Esophagus squamous epithelium (tissue), 5 donors: ENCODE measurements at places on chromosomes 7 and 10.
A peak's percentile ranks its signal among the peaks of the same experiment; 100 is the strongest.

DNA sequence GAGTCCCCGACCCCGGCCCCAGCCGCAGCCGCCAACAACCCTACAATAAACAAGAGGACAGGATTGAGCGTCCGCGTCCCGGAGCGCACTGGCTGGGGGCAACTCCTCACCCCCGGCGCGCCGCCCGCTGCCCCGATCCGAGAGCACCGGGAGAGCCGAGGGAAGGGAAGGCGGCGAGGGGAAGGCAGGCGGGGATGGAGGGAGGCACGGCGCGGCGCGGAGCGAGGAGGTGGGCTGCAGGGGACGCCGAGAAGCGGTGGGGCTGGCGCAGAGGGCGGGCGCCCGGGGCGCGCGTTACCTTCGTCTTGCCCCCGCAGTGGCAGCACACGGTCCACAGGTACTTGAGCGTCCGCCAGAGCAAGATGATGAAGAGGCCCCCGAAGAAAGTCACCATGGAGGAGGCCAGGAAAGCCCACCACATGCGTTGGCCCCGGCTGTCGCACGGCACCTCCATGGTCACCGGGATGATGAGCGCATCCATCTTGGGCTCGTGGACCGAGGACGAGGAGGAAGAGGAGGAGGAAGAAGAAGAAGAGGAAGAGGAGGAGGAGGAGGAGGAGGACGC, 559 bp downstream of the KCNMA1 start:
- DNase-seq, result no peak

GRCh38 chr7:2764621-2765020, 76.6 kb downstream of the AMZ1 start:
- no peak for DNase-seq

DNA sequence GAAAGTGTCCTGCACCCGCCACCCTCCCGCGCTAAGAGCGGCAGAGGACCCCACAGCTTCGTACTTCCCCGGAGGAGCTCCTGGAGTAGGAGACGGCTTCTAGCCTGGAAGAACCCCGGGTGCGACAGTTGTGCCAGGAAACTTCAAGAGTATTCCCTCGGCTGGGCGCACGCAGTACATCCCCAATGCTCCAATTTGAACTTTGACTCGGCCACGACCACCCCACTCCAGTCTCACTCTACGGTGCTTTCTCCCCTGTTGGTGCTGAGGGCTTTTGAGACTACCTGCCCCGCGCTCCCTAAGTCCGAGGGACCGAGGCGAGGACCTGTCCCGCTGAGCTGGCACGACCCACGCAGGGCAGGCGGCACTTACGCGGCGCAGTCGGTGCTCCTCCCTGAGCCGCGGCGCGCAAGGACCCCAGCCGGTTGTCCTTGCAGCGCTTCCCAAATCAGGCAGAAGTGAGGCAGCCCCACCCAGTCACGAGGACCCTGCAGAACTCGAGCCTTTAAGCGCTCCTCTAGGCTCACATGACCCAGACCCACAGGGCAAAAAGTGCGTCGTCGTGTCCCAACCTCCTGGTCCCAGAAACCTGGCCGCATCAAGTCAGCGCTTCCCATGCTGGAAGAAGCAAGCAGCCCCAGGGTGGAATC, at the start of gene CPVL:
Gene CPVL, minus strand, starts transcription at position 481 of the 650 bp plus-strand sequence. CDS start 25,476 bp downstream, outside the sequence.
- no peak for DNase-seq

DNA sequence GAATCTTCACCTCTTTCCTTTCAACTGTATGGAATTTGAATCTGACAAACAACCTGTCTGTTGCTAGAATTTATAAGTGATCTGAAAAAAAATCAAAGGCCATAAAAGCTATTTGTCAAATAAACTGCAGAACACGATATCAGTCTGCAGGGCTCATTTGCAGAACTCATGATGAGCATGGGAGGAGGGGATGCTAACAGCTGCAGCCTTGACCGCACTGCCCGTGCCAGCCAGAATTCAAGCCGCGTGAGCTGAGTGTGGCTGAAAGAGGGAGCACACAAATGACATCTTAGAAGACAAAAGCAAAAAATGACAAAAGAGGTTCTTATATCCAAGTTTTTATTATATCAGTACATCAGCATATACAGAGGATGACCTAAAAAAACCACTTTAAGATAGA, 15.7 kb downstream of the LRRTM3 start:
- DNase-seq, result no peak

GRCh38 chr10:17115683-17116082, 13.9 kb downstream of the CUBN start:
- no peak for DNase-seq

DNA sequence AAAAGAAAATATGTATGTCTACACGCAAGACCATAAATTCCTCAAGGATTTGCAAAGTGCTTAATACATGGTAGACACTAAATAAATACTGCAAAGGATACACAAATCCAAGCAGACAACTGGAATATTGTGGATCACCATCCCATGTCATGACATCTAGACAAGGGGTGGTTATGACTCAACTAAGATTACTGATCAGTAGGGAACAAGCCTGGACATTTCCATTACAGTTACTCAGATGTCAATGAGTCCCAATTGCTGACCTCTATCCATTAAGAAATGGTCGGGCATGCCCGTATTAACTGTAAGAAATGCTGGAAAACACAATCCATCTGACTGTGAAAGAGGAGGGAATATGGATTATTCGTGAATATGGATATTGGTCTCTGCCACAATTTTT, 27.6 kb upstream of the RUFY2 start:
- DNase-seq, result no peak

DNA sequence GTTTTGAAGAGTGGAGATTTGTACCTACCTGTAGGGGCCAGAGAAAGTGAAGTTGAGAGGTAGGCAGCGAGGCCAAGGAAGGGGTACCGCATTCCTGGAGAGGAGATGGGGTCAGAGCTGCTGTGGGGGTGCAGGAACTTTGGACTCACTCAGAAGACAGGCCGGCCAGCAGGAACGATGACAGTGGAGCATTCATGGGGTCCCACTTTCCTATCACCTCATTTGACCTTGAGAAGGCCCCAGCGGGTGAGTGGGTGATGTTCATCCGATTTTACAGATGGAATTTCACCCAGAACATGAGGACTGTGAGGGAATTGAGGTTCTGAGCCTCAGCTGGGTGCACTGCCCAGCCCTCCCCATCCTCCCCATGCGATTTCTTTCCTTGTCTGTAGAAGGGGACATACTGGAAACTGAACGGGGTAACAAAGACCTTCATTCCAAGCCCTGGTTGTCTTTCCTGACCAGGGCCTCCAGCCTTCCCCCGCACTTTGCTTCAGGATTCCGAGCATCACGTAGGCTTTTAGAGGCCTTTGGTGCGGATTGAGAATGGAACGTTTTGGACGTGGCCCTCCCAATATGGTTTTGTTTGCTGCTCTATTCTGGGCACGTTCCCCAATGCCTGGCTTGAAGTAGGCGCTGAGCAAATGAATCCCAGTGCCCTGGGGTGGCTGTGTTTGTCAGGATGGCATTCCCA, 87.3 kb downstream of the ADCY1 start:
- DNase-seq, result no peak

- DNase-seq, result no peak
Measured at GRCh38 chr7:38796626-38797501, 112.1 kb downstream of the VPS41 start.

DNA sequence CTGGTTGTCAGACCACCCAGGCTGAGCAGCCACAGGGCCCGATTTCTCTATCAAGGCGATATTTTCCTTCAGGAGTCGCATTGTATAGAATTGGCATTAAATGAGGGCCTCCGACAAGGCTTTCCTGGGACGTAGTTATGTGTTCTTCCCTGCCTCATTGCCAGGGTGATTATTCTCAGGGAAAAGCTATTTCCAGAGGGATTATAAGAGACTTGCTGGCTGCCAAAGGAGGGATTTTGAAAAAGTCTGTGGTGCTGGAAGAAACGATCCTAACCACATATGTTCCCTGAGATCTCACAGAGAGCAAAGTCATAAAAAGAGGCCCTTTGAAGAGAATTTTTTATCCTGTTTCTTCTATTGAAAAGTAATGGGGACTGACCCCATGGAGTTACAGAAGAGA, 27.7 kb upstream of the SDHAF3 start:
- DNase-seq, result no peak

- DNase-seq, result no peak
Measured at GRCh38 chr7:70599446-70600190, 532.3 kb upstream of the GALNT17 start.

GRCh38 chr7:129923709-129924108, 29.1 kb downstream of the UBE2H start:
- DNase-seq, result no peak

- DNase-seq, result no peak
Measured at GRCh38 chr7:18458830-18459229, 36.7 kb upstream of the HDAC9 start.

DNA sequence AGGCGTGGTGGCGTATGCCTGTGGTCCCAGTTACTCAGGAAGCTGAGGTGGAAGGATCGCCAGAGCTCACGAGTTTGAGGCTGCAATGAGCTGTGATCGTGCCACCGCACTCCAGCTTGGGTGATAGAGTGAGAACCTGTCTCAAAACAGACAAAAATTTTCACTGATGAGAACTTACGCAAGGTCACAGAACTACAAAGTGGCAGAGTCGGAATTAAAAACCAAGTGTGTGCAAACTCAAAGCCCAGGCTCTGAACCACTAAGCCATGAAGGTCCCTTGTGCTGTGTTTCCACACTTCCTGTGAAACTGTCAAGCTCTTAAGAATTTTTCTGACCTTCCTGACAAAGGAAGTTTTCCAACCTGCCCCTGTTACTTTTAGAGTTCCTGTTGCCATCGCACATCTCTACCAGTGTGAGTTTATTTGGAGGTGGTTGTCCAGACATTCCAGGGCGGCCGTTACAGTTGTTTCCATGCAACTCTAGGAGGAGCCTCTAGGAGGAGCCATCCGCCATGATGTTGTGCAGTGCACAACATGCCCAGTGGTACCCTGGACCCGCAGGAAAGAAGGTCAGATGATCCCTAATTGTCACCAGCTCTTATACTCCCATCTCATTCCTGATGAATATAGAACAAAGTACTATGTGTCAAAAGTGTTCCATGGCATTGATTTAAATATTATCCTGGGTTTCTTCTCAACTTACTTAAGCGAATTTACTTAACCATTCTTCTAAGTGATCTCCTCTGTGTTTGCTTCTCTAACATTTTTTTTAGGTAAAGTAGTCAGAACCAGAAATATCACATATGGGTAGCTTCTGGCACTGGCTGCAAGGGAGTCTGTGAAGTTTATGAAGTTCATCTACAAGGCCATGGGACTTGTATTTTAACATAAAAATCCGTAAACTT, 49.0 kb upstream of the LYZL1 start:
- DNase-seq, result no peak

DNA sequence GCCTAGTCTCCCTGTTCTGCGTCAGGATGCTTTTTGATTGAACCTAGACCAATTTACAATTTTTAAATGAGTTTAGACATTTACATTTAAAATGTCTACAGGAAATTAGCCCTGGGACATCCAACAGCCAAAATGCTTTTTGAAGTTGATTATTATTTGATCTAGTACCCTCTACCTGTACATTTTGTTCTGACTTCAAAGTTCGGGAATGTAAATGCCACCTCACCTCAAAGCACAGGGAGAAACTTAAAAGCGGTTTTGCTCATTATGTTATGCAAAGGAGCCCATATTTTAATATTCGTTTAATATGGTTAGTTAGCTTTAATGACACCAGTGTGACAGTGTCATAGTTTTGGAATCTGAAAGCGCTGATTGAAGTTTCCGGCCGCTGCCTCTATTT, 80.1 kb upstream of the FAM204A start:
- no peak for DNase-seq

- DNase-seq, result no peak
Measured at GRCh38 chr7:24498439-24498838, 74.8 kb upstream of the PALS2 start.

DNA sequence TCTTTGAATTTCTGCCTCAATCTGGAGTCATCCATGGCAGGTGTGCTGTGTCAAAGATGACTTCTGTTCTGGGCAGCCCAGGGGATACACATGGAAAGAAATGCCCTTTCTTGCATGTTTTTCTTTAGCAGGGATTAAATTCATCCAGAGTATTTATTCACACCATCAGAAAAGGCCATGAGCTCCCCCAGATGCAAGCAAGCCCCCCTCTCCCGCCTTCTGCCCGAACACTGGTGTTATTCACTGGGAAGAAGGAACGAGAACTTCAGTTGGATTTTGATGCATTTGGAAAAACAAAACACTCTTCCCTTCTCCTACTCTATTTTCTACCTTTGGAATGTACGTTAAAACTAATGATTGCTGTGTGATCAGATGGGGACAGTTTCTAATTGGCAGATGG, 1.4 kb downstream of the PLPP4 start:
- no peak for DNase-seq

GRCh38 chr10:77533887-77534278, 103.7 kb downstream of the KCNMA1 start:
- DNase-seq, result no peak

DNA sequence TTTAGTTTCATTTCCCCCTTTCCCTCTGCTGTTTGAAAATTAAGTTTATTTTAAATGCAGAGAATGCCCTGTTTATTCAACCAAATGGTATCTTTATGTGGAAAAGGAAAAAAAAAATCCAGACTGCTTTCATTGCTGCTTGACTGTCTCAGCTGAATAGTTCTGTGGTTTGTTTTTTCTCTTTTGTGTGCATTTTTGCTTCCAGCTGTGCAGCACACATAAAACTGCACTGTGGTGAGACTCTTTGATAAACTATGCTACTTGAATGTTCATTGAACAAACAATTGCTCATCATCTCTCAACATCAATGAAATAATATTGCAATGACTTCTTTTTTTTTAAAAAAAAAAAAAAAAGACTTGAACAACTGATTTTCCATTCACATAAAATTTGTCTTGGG, 78.6 kb upstream of the GLI3 start:
- no peak for DNase-seq

DNA sequence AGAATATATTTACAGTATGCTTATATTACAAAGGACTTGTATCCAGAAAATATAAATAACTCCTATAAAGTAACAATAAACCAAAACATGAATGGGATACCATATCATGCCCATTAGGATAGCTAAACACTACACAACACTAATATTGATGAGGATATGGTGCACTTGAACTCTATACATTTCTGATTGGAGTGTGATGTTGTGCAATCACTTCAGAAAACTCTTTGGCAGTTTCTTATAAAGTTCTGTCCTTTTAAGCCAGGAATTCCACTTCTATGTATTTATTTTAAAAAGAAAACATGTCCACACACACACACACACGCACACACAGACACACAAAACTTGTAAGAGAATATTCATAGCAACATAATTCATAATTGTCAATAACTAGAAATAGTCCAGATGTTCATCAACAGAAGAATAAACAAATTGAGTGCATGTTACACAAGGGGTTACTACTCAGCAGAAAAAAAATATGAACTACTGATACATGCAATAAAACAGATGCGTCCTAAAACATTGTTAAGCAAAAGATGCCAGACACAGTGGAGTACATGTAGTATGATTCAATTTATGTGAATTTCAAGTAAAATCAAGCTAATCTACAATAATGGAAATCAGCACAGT, 416.0 kb downstream of the PLXDC2 start:
- DNase-seq, result no peak

GRCh38 chr7:157414702-157415096, 77.9 kb downstream of the DNAJB6 start:
- DNase-seq, result no peak

- peak; percentile 72 for DNase-seq
Measured at GRCh38 chr7:150368096-150368883, at the start of gene REPIN1. Gene REPIN1, plus strand, starts transcription at chr7:150368822. Its CDS starts 890 bp downstream, at chr7:150369712.
